ENCODE measurements at places on chromosomes 7 and 10. TPM values are rescaled to one million over a fixed set of nuclear protein-coding genes. Genes with fewer than 3 reads are reported as not detected.
A peak's percentile ranks its signal among the peaks of the same experiment; 100 is the strongest.

The EN2 gene
- not detected for polyA plus RNA-seq

The SPDYE3 gene
- polyA plus RNA-seq: not detected

DNA sequence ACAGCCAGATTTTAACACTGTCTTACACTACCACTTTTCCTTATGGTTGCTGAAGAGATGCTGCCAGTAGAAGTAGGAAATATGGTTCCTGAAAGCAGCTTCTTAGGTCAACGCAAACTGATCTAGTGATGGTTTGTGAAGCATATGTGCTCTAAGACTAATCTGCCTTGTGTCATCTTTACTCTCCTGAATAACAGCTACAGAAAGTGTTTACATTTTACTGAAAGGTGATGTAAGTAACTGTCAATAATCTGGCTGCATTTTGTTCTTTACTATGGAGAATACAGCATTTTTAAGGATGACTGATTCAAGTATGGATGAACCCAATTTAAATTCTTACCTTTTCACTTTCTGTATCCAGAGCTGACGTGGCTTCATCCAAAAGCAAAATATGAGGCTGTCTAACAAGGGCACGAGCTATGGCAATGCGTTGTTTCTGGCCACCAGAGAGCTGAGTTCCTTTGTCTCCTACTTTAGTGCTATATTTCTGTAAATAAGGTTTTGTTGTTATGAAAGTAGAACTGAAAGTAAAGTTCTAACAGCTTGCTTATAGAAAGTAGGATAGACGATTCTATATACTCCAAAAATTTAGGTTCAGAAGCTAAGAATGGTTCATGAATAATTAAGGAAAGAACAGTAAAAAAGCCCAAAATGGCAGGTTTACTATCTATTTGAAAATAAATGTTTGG is 30.2 kb upstream of the ABCB4 start:
- no peak for DNase-seq

DNA sequence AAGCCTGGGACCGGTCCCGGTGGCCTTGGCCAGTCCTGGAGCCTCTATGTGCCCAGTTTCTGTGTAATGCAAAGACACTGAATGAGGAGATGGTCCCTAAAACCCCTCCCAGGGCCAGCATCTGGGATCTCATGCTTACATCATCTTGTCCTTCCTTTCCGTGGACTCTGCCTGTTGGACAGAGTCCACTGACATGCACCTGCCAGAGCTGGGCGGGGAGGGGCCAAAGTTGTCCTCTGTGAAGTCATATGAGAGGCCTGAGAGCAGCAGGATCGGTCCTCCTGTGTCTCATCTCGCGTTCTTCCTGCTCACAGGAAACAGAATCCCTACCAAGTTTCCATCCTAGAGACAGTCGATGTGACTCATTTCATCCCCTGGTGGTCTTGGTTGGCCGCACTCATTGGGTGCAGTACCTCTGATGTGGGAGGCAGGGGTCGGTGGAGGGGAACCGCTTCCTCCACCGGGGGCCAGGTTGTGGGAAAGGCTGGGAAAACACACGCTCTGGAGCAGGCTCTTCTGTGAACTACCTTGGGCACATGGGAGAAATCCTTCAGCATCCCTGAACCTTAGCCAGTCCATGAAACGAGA is 389.6 kb upstream of the PODXL start:
- no peak for DNase-seq

- DNase-seq: no peak
These were observed 15.7 kb upstream of the CNPY1 start for GRCh38 chr7:155562106-155562505.

DNA sequence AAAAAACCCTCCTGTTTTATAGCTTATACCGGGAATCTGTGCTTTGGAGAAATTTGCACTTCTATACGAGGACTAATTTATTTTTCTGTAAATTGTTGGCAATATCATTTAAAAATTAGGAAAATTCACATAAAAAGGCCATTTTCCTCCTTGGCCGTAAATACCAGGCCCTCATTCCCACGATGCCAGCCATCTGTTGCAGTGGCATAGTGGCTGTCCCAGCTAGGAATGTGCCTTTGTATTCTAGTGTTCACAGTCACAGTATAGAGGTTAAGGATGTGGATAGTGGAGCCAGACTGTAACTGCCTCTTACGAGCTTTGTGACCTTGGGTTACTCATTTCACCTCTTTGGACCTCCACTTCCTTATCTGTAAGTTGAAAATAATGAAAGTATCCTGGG is 312.5 kb downstream of the GPR158 start:
- DNase-seq: no peak

DNA sequence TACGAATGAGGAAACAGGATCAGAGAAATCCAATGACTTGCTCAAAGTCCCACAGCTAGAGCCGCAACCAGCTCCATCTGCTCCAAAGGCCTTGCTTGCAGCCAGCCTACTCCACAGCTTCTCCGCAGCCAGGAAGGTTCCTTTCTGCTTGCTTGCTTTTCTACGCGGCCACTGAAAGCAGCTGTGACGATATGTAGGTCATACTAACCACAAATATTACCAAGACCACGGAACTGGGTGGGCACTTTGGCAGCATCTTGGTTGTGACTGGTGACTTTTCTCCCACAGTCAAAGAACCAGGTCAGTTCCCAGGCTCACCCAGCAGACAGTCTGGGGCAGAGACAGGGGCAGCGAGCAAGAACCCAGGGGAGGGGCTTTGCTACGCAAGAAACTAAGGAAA is 86.4 kb downstream of the FAM53B start:
- no peak for DNase-seq

DNA sequence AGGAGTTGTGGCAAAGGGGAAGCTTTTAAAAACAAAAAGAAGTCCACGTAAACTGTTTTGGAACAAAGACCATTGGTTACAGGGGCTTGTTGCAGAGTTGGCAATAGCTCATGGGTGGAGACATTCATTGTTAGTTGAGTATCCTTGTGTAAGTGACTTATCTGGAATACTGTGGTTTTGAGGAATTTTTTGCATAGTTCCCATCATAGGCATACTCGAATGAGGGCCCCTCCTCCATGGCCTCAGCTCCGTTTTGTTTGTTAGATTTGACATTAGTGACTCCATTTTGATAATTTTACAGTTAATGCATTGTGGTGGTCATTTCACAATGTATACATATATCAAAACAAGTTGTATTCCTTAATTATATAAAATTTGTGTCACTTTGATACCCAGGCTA is 12.8 kb upstream of the SMKR1 start:
- DNase-seq: no peak

- DNase-seq: no peak
These were observed 203.0 kb downstream of the CNTNAP2 start for GRCh38 chr7:146319629-146320028.

- DNase-seq: no peak
These were observed 86.3 kb downstream of the ALOX5 start for GRCh38 chr10:45460235-45460878.

DNA sequence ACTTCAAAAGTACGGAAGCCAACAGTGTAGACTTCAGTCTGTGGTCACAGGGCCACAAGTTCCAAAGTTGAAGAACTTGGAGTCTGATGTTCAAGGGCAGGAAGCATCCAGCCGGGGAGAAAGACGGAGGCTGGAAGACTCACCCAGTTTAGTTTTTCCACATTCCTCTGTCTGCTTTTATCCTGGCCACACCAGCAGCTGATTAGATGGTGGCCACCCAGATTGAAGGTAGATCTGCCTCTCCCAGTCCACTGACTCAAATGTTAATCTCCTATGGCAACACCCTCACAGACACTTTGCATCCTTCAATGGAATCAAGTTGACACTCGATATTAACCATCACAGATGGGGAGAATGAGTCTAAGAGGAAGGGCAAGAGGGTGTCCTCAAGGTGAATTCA is 19.3 kb upstream of the FRMD4A start:
- no peak for DNase-seq

DNA sequence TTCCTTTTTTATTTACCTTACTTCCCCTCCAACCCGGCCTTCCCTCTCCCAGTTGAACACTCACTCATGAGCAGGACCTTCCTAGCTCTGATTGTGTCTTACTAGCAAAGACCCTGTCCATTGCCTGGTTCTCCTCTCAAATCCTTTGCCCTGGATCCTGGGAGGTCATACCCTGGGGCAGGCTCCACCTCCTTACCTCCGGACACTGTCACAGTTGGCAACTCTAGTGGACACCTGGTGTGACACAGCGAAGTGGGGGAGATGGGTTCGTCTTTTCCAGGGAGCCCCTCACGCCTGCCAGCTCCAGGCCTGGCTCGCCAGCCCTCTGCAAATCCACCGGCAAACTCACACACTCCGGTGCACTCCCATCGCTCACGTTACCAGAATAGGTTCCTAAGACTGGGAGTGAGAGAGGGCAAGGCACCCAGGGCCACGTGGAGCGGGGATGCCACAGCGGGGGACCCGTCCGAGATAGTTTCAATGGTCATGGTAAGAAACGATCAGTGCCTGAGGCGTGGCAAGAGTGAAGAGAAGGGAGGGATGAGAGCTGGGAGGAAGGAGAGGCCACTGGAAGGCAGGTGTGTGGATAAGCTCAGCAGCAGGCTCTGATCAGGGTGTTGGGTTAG is 30.9 kb upstream of the TMEM72 start:
- DNase-seq: no peak

- DNase-seq: peak; percentile 93
These were observed 666 bp upstream of the MAP3K8 start for GRCh38 chr10:30433306-30433729.

- peak; percentile 83 for DNase-seq
These were observed 782 bp downstream of the IFIT5 start for GRCh38 chr10:89414879-89415821.

DNA sequence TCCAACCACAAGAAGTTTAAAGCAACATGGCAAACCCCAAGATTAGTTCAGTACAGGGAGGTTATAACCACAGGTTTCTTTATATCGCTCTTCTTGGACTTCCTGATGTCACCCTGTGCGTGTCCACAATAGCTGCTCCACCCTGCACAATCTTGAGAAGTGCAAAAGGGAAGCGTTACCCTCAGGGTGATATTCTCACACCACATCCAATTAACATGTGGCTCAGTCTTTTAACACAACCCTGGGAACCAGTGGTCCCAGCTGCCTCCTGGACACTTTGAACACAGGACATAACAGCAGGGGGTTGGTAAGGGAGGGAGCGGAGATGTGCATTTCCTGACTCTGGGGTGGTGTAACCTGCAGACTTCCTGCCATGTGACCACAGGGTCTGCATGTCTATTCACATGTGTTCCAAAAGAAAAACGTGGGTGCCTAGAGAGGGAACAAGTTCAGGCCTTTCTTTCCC is 64.6 kb downstream of the GSAP start:
- DNase-seq: no peak

GRCh38 chr7:67825356-67825755 is 828.7 kb downstream of the TYW1 start:
- DNase-seq: no peak

GRCh38 chr10:75229971-75230370 is 5.8 kb downstream of the COMTD1 start:
- no peak for DNase-seq

GRCh38 chr7:158646766-158647474 is 57.7 kb downstream of the NCAPG2 start:
- DNase-seq: no peak

DNA sequence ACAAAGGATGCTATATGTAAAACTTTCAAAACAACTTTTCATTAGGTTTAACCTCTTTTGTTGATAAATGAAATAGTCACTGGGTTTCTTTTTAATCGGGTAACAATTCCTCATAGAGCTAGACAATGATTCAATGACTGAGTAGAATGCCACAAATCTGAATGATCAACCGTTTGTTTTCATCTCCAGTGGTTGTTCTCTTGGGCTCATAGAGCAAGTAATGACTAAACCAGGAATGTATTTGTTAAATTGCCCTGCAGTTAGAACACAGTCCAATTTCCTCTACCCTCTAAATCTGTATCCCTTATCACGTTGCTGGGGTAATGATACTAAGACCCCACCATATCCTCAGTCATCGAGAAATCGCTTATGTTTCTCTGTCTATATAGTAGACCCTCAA is 40.0 kb downstream of the CNNM1 start:
- no peak for DNase-seq

DNA sequence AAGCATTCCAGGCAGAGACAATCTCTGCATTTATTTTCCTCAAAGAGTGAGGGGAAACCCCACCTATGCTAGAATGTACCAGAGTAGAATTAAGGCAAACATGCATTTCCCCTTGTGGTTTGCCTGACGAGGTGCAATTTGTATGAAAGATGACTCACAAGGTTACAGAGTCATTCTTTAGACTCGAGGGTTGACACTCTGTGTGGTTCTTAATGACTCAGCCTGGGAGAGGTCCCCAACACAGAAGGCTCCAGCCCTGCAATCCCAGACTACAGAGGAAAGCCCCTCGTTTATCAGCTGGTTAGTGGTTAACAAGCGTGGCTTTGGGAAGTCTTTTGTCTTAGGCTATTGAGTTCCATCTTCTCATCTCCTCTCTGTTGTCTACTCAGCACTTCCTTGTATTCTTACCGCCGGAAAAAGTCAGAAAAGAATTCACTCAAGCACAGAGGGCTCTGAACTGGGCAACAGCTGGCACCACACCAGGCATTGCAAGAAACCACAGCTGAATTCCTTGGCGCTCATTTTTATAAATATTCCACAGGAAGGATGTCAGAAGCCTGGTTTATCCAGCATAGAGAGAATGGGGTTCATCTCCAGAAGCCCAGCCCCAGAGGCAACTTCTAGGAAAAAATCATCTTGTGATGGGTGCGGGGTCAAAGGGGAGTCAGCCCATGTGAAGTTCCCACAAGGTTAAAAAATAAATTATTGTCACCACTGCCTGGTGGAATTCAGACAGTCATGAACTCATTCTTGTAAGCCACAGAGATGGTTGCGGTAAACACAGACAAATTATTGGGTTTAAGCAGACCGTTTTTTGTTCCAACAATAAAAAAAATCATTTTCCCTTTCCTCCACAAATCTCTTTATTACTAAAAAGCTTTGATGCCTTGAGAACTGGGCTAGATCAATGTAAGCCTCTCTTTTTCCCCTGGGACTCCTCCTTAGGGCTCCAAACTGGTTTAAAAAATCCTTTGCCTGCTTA is 24.5 kb upstream of the SVIL start:
- DNase-seq: peak; percentile 78

GRCh38 chr7:155739538-155740143 is 72.6 kb downstream of the SHH start:
- DNase-seq: no peak

DNA sequence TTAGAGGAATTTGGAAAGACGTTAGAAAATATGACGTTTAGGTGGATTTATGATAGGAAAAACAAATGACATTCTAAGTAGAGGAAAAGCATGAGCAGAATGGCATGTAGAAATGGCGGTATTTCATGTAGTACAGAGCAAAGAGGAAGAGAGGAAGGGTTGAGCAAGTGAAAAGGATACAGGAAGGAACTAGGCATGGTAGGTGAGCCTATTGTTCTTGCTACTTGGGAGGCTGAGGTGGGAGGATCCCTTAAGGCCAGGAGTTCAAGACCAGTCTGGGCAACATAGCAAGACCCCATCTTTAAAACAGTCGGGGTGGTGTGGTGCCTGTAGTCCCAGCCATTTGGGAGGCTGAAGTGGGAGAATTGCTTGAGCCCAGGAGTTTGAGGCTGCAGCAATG is 1.2 kb downstream of the GTPBP10 start:
- DNase-seq: no peak

GRCh38 chr10:128540128-128540762 is 414.0 kb upstream of the MKI67 start:
- no peak for DNase-seq

Data from aorta (tissue), 5 donors.